Central memory CD4-positive, alpha-beta T cell (primary cell): ENCODE measurements at places on chromosomes 12 and 14.
A peak's percentile ranks its signal among the peaks of the same experiment; 100 is the strongest.

DNA sequence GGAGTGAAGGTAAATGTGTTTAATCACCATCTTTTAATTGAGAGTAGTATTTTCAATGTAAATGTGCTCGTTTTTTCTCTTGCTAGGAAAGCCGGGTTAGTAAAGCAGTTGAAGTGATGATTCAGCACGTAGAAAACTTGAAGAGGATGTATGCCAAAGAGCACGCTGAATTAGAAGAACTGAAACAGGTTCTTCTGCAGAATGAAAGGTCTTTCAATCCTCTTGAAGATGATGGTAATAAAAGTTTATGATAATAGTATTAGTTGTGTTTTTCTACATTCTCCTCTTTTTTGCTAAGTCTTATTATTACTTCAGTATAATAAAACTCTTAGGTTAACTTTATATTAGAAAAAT, 93.9 kb downstream of the DNAI7 start:
- no peak for DNase-seq

- no peak for DNase-seq
These were observed 22.6 kb downstream of the BCL11B start for GRCh38 chr14:99249389-99249788.

GRCh38 chr14:54377501-54377900, 19.3 kb upstream of the CDKN3 start:
- no peak for DNase-seq

DNA sequence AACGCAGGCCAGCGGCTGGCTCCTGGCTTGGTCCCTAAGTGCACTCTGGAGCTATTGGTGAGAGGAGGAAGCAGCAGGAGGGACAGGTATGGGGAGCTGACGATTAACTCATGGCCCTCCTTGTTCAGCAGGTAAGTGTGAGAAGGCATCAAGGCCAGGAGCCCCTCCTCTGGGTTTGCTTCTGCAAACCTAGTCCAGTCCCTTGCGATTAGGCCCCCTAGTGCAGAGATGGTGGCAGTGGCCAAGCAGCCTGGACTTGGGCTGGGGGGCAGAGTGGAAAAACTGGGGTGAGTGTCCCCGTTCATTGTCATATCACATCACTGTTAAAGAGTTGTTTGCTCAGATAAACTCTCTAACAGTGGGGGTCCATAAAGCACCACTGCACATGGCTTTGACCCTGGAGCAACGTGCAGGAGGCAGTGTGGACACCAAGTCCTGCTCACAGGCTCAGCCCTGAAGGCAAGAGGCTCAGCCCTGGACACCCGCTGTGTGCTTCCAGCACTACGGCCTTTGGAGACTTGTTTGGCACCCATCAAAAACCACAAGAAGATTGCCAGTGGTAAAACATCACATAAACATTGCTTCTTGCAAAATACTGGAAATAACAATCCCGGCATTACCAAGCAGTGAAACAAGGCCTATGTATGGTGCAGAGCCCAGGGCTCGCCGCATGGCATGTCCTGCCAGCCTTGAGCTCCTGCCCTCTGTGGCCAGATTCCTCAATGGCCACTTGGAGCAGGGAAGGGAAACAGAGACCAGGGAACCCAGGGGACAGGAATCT, 184.3 kb upstream of the RTL1 start:
- DNase-seq: no peak

- no peak for DNase-seq
These were observed 5.3 kb downstream of the TMEM253 start for GRCh38 chr14:21106176-21106497.

DNA sequence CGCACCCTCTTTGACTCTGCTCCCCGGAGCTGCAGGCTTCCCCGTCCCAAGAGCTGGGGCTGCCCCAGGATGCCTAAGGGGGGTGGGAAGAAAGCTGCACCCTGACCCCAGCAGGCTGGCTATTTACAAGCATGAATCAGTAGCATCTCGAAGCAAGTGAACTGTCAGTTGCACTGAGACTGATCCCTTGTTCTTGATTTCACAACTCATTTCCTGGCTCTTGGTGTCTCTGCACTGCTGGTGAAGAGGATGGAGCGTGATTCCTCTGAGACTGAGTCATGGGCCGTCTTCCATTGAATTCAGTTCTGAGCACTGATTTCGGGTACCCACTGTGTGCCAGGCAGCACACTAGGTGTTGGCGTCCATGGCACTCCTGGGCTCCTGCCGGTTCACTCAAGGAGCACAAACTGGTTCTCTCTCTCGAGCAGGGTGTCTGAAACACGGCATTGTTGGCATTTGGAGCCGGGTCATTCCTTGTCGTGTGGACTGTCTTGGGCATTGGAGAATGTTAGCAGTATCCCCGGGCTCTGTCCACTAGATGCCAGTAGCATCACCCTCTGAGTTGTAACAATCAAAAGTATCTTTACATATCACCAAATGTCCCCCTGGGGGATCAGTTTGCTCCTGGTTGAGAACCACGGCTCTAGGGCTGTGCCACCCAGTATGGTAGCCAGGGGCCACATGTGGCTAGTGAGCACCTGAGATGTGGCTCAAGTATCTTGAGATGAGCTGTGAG, 86.9 kb downstream of the RIN3 start:
- no peak for DNase-seq

- DNase-seq: no peak
These were observed 539.3 kb upstream of the TBX3 start for GRCh38 chr12:115223322-115223721.

GRCh38 chr12:121578230-121579189, 2.3 kb downstream of the KDM2B start:
- DNase-seq: peak; percentile 14

DNA sequence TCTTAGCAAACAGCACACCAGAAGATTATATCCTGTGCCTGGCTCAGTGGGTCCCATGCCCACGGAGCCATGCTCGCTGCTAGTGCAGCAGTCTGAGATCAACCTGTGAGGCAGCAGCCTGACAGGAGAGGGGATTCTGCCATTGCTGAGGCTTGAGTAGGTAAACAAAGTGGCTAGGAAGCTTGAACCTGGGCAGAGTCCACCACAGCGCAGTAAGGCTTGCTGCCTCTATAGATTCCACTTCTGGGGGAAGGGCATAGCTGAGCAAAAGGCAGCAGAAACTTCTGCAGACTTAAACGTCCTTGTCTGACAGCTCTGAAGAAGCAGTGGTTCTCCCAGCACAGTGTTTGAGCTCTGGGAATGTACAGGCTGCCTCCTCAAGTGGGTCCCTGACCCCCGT, 210.3 kb downstream of the RMST start:
- no peak for DNase-seq

DNA sequence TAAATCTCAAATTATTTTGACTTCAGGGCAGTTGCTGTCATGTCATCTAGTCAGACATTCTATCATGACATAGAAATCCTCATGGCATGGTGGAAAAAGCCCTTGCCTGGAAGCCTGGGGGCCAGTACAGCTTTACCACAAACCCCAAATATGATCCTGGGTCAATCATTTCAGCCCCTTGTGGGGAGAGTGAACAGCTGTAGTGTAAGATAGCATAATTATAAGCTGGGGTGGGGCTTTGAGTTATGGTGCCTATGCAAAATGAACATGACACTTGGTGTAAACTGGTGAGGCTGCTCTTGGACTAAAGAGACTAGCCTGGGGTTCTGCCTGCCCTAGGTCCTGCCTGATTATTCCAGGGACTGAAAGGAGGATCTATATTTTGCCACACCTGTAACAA, 207.7 kb upstream of the DDHD1 start:
- DNase-seq: no peak

DNA sequence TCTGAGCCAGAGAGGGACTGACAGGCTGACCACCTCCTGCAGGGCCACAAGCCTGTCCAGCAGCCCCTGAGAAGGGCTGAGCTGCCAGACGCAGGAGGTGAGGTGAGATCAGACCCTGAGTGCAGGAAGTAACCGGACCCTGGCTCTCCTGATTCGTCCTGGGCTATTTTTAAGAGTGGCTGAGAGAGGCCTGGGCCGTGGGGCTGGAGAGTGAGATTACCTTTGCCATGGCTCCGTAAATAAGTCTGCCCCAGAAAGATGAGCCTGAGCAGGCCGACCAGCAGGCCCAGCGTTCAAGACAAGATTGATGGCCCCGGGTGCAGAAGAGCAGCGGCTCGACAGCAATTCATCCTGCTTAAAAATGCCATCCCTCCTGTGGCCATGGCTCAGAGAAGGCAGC, 54.2 kb downstream of the SPTB start:
- no peak for DNase-seq

GRCh38 chr14:36955376-36955775, 217.0 kb downstream of the SLC25A21 start:
- DNase-seq: no peak
